ENCODE measurements at places on chromosomes 4 and X.
A peak's percentile ranks its signal among the peaks of the same experiment; 100 is the strongest.

- no peak for DNase-seq
Measured at GRCh38 chr4:150237110-150237872, 159.0 kb downstream of the DCLK2 start.

DNA sequence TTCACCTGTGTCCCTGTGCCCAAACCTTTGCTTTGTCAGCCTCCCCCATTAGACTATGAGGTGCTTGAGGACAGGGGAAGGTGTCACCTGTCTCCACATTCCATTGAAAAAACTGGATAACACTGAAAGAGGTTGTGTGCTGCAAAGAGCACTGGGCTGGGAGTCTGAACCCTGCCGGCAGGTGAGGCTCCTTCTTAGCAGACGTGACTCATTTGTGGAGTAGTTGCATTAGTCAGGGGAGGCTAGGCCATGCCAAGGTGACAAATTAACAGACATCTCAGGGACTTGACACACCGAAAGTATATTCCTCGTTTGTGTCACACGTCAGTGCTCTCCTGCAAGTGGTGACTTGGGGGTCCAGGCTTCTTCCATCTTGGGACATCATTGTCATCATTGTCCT, 95.9 kb upstream of the STX18 start:
- DNase-seq: peak; percentile 44

DNA sequence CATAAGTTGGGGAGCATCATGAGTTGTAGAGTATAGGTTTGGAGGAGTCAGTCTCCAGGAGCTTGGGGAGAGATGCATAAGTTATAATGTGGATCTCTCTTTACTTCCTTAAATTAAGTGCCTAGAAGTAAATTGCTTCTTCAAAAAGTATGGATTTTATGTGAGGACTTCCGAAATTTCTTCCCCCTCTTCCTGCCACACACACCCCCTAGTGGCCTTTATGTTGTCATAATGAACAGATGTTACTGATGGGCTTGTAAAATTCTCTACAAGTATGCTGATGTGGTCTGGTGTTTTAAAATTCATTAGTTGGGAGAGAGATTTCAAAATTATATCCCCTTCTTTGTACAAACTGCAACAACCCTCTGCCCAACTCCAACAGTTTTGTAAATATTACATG, 2.3 kb upstream of the METTL14 start:
- DNase-seq: no peak

DNA sequence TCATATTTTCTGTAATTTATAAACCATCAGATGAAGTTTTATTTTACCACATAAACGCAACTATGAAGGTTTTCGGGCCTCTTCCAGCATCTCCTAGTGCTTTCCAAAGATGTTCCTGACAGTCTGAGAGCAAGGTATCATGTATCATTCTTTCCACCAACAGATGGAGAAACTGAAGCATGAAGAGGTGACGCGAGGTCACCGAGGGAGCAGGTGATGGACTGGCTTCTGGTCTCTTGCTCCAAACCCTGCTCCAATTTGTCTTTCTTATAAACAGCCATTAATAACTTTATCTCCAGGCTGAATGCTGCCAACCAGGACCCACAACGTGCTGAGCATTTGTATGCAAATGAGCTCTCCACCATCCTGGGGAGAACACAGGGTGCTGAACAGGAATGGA, 86.3 kb upstream of the MAML3 start:
- no peak for DNase-seq

DNA sequence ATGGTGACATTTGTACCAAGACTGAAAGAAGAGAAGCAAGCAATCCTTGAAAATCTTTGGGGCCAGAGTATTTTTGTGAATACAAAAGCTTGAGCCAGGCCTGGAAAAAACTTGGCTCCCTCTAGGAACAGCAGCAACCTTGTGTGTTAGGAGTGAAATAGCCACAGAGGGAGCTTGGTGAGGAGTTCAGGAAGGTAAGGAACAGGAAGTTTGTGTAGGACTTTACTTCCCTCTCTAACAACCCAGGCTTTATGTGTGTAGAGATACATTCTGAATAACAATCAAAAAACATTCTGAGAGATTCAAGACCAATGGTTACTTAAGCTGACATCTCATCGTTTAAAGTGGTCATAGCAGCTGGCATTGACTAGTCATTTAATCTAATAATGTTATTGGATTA, 668.5 kb downstream of the PCDH18 start:
- DNase-seq: no peak

DNA sequence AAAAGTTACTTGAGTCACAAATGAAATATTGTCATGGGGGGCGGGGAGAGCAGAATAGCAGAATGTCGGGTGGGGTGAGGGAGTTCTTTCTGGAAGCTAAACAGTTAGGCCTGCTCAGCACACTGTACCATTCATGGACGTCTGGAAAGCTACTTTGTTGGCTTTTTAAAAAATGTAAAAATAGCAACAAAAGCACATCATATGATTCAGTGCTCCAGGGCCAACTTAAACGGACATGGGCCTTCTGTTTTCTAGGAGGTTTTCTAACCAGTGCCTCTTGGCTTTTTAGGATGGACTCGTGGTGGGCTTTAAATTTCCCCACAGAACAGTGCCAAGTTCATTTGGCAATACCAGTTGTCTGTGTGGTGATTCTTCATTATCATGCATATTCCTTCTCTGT, 57.4 kb upstream of the CLCN4 start:
- DNase-seq: no peak

GRCh38 chrX:34900691-34901090, 41.9 kb upstream of the FAM47B start:
- no peak for DNase-seq

DNA sequence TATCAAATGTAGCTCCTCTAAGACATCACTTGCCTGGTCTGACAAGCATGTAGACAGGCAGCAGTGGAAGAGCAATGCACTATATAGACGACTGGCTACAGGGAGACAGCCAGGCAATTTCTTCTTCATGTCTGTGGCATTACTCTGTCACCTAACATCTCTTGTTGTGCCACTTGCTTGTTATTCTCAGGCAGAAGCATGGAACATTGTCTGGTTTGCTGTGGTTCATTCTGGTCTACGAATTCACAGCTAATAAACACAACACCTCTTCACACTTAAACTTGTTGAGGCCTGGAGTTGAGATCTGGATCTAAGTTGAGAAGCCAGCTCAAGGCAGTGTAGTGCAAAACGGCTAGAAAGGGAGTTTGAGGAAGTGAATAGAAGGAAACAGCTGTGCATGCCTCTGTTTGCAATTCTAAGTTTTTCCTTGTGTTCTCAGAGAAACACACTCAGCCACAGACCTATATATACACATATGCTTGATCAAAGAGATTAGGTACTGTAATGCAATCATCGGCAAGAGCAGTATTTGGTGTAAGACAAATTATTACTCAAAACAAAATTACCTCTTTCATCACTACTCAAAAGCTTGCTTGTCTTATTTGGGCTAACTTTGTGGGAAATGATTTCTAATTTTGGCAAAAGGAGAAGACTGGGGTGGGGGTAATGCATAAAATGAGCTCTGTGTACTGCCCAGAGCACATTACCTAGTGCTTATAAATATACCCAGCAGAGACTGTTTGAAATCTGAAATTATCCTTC, 243.8 kb downstream of the PPP3CA start:
- DNase-seq: peak; percentile 11

DNA sequence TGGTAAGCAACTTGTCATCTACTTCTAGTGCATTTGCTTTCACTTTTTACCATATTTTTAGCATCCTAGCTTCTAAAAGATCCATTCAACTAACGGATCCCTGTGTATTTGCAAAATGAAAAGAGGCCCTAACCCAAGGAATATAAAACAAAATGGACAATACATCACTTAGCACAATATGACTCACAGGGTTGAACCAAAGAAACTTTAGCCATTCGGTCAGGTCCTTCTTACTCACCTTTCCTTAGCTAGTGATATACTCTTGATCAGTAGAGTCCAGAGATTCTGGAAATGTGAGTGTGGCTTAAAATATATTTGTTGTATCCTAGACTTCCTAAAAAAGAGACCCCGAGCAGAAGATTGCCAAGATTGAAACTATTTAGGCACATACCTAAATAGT, 19.5 kb downstream of the TMPRSS11E start:
- no peak for DNase-seq

DNA sequence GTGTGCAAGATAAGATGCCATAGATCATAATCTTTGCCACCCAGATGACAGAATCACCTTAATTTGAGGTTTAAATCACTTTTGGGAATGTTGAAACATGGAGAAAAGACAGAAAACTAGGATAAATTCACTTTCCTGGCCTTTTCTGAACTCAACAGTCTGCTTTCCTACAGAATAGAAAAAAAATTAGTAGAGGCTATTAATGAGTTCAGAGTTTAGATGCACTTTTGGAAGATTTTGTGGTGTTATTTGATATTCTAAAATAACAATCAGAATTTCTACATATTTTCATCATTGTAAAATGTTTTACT, 195.9 kb downstream of the CAMK2D start:
- DNase-seq: no peak

- no peak for DNase-seq
Measured at GRCh38 chr4:82770607-82771006, 28.0 kb downstream of the SCD5 start.

DNA sequence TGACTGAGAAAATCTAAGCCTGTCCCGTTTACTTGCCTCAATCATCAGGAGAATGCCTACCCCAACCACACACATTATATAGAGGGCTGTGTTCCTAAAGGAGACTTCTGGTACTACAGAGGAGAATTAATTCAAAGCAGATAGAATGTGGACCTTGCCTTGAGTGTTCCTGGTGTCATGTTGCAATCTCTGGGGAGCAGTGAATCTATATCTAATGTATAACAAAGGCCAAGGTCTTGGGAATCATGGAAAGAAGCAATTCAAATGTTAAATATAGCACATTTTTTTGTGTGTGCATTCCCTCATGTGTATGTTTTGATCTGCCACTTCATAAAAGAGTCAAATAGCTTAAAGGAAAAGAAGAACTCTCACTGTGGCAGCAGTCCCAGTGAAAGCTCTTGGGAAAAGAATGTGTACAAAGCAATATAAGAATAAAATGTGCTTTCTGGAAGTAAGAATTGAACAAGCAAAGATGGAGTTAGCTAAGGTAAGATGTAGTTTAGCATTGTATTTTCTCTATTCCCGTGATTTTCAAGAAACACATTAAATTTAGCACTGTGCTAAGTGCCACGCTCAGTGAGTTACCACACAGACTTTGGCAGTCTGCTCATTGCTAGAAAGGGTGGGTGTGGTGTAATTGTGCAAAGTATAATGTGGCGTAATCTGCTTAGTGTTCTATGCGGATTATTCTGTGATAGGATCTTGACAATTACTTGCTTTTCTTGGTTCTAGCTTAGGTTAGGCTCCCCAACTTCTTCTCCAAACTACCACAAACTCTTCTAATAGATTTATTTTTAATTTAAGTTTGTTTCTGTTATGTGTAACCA, 13.7 kb downstream of the ADH6 start:
- DNase-seq: no peak

DNA sequence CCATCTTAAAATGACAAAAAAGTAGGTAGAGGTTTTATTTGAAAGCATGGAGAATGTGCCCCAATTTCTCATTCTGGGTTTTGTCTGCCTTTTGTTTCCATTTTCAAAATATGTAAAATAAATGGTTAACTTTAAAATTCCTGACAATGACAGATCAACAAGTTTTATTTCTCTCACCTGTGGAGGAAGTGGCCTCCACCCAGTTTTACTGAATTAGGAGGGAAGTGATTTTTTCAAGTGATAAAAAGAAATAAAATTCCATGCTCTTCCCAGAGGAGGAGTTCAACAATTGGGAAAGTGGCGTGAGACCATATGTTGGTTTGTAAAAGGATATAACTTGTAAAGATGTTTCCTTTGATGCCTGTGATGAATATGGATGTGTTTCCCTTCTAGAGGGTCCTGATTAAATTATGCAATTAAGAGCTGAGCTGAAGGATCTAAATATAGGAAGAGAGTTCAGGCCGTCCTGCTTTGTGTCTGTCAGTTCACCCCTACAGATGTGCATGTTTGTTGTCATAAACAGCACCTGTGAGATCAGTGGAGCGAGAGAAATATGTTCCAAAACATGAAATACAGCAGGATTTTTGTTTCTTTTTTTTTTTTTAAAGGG, 19.5 kb downstream of the SMAD1 start:
- peak; percentile 26 for DNase-seq

GRCh38 chrX:17395154-17395553, 20.2 kb downstream of the NHS start:
- DNase-seq: no peak

DNA sequence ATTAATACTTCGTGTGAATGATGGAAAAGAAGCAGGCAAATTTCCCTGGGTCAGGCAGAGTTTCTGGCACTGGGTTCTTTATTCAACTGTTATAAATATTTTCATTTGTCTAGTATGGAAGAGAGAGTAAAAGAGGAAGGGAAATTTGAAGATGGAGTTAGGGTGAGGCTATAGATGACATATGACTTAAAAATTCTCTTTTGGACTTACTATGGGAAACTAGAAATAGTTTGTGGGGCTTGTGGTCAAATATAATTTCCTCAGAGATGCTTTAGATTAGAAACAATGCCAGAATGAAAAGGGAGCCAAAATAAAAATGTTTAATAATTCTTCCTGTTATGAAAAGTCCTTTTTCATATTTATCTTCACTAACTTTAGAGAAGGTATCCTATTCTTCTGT, 103.2 kb downstream of the GC start:
- no peak for DNase-seq

DNA sequence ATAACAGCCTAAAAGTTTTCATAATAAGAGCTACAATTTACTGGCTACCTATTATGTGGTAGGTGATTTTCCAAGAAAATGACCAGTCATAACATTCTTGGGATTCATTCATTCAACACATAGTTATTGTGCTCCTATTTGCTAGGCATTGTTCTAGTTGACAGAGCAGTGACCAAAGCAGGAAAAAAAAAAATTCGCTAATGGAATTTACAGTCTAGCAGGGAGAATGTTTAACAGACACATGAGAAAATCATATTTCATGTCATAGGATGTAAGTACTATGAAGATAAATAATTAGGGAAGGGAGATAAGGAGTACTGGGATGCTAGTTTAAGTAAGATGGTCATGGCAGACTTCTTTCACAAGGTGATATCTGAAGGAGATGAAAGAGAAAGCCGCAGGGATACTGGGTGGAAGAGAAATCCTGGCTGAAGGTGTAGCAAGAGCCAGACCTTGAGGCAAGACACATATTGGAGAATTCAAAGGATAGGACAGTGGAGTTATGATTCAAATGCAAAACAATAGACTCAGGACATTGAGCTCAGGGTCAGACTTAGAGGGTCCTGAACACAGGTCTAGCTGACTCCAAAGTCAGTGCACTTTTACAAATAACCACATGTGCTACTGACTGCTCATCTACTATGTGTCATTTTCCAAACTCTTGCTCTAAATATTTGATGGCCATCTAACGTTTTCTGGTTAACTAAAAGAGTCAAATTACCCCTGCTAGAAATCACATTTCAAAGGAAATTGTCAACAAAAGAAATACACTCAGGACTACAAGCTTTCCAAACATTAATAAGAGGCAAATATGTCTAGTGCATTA, 20.4 kb downstream of the SPCS3 start:
- no peak for DNase-seq

GRCh38 chrX:52811065-52811625, at the start of gene XAGE5:
XAGE5 (plus strand) TSS chrX:52811287; CDS start chrX:52812567, 1,280 bp downstream.
- no peak for DNase-seq

GRCh38 chr4:91116861-91117260, 989.7 kb downstream of the CCSER1 start:
- DNase-seq: no peak

All from GM10248 (cell line).